ENCODE measurements at places on chromosomes 2 and 18.

DNA sequence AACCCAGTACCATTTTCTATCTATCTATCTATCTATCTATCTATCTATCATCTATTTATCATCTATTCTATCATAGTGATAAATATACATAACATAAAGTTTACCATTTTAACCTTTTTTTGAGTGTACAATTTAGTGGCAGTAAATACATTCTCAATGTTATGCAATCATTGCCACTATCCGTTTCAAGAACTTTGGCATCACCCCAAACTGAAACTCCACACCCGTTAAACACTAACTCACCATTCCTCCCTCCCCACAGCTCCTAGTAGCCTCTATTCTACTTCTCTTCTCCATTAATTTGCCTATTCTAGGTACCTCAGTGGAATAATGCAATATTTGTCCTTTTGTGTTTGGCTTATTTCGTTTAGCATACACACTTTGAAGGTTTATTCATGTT lies 82.5 kb upstream of the KCNE4 start:
- DNase-seq: peak; percentile 32

- DNase-seq: no peak
Measured at GRCh38 chr2:3046170-3046865, 331.3 kb downstream of the EIPR1 start.

- DNase-seq: no peak
Measured at GRCh38 chr18:34796035-34796657, 86.0 kb downstream of the DTNA start.

DNA sequence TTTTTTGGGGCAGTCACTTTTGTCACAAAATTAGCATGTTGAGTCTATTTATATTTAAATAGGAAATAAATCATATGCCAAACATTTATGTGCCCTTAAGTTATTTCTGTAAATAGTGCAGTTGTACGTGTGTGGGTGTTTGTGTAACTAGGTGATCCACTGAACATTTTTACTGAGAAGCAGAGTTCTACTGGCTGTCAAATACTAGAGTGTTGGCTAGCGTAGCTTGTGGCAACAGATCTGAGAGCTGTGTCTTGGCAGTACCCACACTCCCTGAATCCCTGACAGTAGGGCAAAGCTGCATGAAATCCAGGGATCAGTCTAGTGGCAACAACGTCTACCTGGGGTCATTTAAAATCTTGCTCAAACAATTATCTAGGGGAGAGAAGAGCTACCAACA lies 273.1 kb upstream of the SLC8A1 start:
- no peak for DNase-seq

DNA sequence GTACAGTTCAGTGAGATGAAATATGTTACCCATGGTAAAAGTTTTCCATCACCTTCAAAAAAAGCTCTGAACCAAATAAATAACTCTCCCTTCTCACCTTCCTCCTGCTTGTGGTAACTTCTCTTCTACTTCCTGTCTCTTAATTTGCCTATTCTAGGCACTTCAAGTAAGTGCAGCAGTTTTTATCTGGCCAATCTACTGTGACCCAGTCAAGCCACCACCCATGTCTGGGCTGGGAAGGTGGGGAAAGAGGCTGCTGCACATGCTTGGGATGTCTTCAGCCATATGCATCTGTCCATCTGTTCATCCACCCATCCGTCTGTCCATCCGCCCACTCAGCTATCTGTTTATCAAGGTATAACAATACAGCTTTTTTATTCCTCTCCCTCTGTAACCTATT lies 31.6 kb downstream of the ZNF532 start:
- no peak for DNase-seq

- DNase-seq: no peak
Measured at GRCh38 chr18:59054496-59055287, 85.0 kb upstream of the SEC11C start.

DNA sequence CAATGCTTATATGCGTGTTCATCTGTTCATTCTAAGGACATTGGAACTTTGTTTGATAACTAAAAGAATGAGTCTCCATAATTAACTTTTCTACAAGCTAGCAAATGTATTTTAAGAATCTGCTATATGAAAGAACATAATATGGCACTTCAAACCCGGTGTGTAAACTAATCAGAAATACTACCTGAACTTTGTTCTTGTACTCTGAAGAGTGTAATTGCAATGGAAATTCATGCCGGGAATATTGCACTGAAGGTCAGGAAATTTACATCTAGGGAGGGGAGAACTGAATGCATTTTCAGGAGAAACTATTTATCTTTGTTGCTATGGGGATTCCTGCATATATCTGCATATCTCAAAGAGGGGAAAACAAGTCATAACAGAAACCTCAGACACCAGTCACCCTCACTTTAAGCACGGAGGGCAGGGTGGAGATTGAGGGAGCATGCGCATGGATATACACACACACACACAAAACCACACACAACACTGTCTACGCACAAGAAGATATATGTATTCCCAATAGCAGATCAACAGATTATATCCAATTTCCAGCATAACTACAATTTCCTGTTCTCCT lies 76.2 kb downstream of the DTNA start:
- DNase-seq: no peak

DNA sequence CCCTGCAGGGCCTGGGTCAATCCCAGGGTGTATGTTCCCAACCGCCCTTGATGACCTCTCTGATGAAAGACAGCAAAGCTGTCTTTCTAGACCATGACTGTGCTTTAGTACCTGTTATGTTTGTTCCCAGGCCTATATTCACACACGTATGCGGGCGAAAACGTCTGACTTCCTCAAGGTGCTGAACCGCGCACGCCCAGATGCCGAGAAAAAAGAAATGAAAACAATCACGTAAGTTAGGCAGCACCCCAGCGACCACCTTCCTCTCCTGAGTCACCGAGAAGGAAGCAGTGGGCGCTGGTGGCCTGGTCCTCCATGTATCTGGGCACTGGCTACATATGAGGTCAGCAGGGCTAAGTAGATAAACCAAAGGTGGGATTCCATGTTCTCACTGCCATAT lies 11.1 kb upstream of the GPBAR1 start:
- DNase-seq: no peak

DNA sequence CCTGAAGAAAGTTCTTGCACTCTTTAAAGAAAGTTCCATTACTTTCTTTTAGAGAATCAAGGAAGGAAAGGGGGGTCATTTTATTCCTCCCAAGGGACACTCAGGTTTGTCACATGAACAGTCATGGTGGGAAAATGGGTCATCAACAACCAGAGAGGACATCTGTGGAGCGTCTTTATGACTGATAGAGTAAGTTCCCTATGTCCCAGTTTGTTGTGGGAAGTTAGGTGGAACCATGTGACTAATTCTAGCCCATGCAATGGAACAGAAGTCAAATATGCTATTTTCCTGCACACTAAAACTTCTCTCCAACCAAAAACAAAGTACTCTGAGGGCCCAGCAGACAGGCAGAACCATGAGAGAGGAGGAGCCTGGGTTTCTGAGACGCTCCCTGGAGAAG lies 165.6 kb upstream of the SERTAD2 start:
- DNase-seq: no peak

- DNase-seq: peak; percentile 25
Measured at GRCh38 chr2:234494361-234495250, 2.3 kb downstream of the ARL4C start.

DNA sequence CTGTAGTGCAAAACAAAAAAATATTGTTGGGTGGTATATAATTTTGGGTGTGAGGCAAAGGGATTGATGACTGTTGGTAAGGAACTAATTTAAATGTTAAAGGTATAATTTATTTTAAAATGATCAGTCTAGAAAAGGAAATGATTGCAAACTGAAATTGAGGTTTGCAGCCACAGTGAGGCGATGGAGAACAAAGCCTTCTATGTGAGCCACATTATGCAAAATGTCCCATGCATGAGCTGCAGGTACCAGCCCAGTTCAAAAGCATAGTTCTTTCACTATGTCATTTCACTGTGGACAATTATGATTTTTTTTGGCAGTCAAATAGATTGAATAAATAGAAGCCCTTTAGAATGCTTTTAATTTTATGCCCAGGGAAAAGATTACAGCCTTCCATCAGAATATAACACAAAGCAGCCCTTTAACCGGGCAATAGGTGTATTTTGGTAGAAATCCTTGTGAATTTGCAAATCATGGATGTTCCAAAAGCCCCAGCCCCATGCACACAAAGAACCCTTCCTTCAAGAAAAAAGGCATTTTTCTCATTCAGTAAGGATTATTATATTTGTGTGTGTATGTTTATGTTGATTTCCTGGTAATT lies 1.7 kb downstream of the MAP2 start:
- peak; percentile 59 for DNase-seq

GRCh38 chr2:154995361-154995760 lies 296.9 kb downstream of the KCNJ3 start:
- DNase-seq: no peak

- DNase-seq: no peak
Measured at GRCh38 chr18:34117319-34117718, 107.4 kb downstream of the NOL4 start.

DNA sequence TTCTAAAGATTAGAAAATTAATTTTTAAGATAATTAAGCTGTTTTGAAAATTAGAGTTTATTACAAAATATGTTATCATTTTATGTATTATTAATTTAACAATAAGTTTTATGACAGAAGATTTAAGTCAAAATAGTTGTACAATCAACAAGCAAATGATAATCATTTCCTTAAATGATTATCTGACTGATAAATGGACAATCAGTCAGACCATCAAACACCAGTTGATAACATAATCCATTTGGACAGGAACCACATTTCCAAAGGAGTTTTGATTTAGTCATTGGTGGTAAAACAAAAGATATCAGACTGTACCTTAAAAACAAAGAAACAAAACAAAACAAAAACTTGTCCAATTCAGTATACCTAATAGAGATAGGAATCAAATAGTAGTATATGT lies 1.9 kb downstream of the TFPI start:
- no peak for DNase-seq

- DNase-seq: no peak
Measured at GRCh38 chr2:239402666-239403065, 1.8 kb upstream of the HDAC4 start.

DNA sequence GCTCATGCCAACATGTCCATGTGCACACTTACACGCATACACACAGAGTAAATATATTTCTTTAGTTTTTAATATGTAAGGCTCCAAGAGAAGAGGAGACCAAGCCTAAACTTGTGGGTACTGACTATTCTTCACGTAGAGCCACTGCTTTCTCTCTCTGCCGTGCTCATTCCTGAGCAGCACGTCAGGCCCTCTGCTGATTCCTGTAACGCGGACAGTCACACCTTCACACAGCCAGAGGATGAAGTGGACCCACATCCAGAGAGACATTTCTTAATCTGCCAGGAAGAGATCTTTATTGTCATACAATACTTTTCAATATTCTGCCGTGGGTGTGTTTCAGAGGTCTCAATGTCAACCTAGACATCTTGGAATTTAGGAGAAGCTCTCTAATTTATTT lies 560.7 kb downstream of the STK39 start:
- DNase-seq: no peak

DNA sequence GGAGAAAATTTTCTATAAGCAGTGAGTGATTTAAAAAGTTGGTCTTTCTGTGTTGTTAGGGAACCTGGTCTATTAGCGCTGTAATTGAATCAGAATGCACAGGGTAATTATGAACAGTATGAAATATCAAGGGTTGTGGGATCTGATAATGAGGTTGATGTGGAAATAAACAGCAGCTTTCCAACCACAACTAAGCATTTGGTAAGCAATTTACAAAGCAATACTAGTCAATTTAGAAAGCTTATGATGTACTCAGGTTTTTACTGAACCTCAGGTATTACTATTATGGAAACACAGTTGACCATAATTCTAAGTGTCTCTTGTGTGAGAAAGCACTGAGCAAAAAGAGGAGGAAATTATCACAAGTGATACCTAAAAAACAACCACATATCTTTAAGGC lies 11.0 kb upstream of the SMCHD1 start:
- no peak for DNase-seq

GRCh38 chr2:15096873-15097272 lies 464.3 kb downstream of the NBAS start:
- DNase-seq: no peak

DNA sequence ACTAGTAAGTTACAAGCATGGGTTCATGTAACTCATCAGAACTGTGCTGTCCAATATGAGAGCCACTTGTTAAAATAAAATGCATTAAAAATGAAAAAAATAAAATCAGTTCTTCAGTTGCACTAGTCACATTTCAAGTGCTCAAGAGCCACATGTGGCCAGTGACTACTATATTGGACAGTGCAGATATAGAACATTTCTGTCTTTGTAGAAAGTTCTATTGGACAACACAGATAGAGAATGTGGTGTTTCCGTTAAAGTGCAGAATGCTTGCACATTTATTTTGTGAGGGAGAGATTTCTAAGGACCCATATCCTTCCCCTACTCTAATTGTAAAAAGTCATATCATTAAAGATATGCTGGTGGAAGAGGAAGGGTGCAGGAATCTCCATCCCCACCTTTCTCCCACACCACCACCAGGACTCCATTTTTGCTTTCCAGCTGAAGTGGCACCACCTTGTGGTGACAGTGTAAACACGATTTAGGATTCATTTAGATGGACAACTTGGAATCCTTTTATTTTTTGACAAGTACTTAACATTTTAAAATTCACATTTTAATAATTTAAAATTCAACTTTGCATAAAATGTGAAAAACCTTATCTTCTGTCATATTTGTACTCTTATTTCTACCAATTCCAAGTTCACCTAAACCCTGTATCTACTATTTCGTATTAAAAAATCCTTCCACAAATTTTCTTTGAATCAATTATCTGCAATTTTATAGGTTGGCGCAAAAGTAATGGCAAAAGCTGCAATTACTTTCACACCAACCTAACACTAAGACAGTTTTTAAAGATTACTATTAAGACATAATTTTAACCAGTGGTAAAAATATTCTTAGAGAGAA lies 9.4 kb upstream of the CD302 start:
- peak; percentile 75 for DNase-seq

DNA sequence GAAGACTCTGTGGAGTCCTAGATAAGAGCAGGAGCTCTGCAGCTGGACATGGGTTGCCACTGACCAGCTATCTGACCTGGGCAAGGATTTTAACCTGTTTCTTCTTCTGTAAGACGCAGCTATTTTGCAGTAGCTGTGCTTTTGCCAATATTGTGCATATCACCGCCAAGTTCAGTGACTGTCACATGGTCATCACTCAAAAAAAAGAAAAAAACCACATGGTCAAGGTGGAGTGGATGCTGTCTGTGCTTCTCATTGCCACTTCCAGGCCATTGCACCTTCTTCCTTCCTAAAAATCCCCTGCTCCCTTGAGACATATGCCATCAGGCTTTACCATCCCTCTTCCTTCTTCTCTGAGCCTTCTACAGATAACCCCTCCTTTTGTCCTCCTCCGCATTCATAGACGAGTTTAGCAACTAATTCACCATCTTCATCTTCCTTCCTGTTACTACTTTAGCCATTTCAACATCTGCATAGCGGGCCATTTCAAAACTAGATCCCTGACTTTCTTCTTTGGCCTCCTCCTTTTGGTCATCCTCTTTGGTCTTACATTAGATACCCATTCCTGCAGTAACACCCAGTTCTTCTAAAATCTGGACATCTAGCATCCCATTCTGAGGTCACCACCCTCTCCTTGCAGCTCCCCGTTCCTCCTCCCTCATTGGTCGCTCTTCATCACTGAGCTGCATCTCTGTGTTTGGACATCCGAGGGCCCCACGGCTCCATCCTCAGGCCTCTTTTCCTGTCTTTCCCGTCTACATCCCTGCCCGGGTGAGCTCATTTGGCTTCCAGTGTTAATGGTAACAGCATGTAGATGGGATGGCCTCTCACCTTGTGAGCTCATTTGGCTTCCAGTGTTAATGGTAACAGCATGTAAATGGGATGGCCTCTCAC lies 17.8 kb downstream of the RNF144A start:
- no peak for DNase-seq

All from ELR (cell line).